A549 treated with dexamethasone at 1 μM for 4 hours (cell line): ENCODE measurements at places on chromosomes 12 and 14. TPM values are rescaled to one million over a fixed set of nuclear protein-coding genes. Genes with fewer than 3 reads are reported as not detected.

Gene SERPINA9
- total RNA-seq: not detected in 5 replicates

Gene ITGB7
- total RNA-seq: 0.14 to 0.36 TPM (median 0.28 TPM) in 5 replicates

Gene PPP4R4
- 0.24 to 0.44 TPM (median 0.33 TPM) in 5 replicates for total RNA-seq

Gene DDN
- total RNA-seq: 0.56 to 0.71 TPM (median 0.67 TPM) in 5 replicates

Gene ACVRL1
- total RNA-seq: 0.07 to 0.18 TPM (median 0.11 TPM) in 5 replicates
